ENCODE measurements at places on chromosomes 2 and 18. TPM values are rescaled to one million over a fixed set of nuclear protein-coding genes. Genes with fewer than 3 reads are reported as not detected.

The COPS9 gene
- total RNA-seq, result 80.4 TPM

The ZC3H6 gene
- 6.9 TPM for total RNA-seq

The ANKRD36 gene
- total RNA-seq, result 85.4 TPM

- H3K4me3 ChIP-seq, result no peak overlapping the region
- peaks cover 6% of the 10 kb centered on the region for H3K27me3 ChIP-seq
- H3K27ac ChIP-seq, result no peak overlapping the region
Measured at GRCh38 chr18:10420561-10421352, 33.7 kb upstream of the APCDD1 start.

GRCh38 chr2:238132463-238133450 is 5.7 kb upstream of the KLHL30 start:
- H3K4me1 ChIP-seq, result no peaks in the 10 kb centered on the region
- H3K27ac ChIP-seq, result no peak overlapping the region
- no peak overlapping the region for H3K4me3 ChIP-seq
- H3K27me3 ChIP-seq, result no peaks in the 10 kb centered on the region
- no peak for DNase-seq

- H3K27me3 ChIP-seq, result peaks cover 71% of the 10 kb centered on the region
- no peaks in the 10 kb centered on the region for H3K36me3 ChIP-seq
- no peak for DNase-seq
- peaks cover 17% of the 10 kb centered on the region for H3K4me1 ChIP-seq
- no peak overlapping the region for H3K4me3 ChIP-seq
Measured at GRCh38 chr2:145412155-145412554, 892.2 kb upstream of the ZEB2 start.

GRCh38 chr2:46686811-46687210 is 207.4 kb downstream of the TMEM247 start:
- no peak overlapping the region for H3K4me3 ChIP-seq
- no peak for DNase-seq
- peaks cover 31% of the 10 kb centered on the region for H3K27me3 ChIP-seq
- H3K27ac ChIP-seq, result no peak overlapping the region

- peaks cover 10% of the 10 kb centered on the region for H3K27me3 ChIP-seq
- H3K4me1 ChIP-seq, result peaks cover 15% of the 10 kb centered on the region
- H3K4me3 ChIP-seq, result no peak overlapping the region
- H3K36me3 ChIP-seq, result no peaks in the 10 kb centered on the region
Measured at GRCh38 chr2:202373490-202373889, 2.6 kb upstream of the BMPR2 start.

GRCh38 chr2:16565481-16565880 is 100.2 kb downstream of the CYRIA start:
- no peaks in the 10 kb centered on the region for H3K27me3 ChIP-seq
- no peak overlapping the region for H3K4me3 ChIP-seq
- no peaks in the 10 kb centered on the region for H3K36me3 ChIP-seq
- no peak overlapping the region for H3K27ac ChIP-seq

GRCh38 chr2:36387258-36387916 is 31.8 kb downstream of the CRIM1 start:
- no peak for DNase-seq
- no peak overlapping the region for H3K27ac ChIP-seq
- H3K4me3 ChIP-seq, result no peak overlapping the region
- no peaks in the 10 kb centered on the region for H3K36me3 ChIP-seq

Data from activated CD8-positive, alpha-beta memory T cell treated with anti-CD3 and anti-CD28 coated beads, Interleukin-2, amount 10 ng/mL, durations not matched to agents 7 days and 5 days (primary cell).